NCI-H2029 treated with DMSO at 0.1 percent for 48 hours (cell line): ENCODE measurements at places on chromosomes 1 and 21.
A peak's percentile ranks its signal among the peaks of the same experiment; 100 is the strongest.

- DNase-seq: no peak
Measured at GRCh38 chr1:153253693-153254092, 5.8 kb upstream of the LORICRIN start.

DNA sequence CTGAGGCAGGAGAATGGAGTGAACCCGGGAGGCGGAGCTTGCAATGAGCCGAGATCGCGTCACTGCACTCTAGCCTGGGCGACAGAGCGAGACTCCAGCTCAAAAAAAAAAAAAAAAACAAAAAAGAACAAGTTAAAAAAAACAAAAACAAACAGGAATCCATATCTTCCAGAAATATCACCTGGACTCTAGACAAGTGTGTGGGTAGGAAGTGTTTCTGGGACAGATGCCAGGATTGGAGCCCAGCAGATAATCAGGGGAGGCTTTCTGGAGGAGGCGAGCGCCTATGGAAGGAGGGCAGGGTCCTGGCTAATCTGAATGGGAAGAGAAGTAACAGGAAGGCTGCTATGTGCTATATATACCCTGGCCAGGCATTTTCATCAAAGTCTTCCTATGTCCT lies 43.6 kb upstream of the SYNC start:
- DNase-seq: peak; percentile 67

GRCh38 chr1:183612407-183612806 lies 22.1 kb upstream of the NCF2 start:
- DNase-seq: no peak

DNA sequence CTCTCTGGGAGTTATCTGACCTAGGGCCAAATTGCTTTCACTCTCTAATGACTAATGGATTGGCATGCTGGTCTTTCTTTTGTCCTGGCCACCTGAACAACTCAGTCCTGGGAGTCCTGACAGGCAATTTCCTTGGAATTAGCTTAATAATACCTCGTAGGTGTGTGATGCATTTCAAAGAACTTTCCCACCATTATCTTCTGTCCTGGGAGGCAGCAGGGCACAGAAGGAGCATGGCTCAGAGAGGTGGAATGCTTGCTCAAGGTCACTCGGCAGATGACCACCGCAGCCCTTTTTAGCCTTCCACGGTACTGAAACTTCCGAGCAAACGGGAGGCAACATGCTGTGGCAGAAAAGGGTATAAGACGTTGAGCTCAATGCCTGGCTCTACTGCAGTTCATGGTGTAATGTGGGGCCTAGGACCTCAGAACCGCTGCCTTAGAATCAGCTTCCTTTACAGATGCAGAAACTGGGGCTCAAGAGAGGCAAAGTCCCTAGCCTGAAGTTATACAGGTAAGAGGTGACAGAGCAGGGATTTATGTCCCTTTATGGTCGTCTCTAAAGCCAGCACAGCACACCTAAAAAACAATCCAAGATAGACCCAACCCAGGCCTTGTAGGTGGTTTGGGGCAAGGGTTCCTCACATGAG lies 3.2 kb downstream of the ID3 start:
- peak; percentile 71 for DNase-seq

DNA sequence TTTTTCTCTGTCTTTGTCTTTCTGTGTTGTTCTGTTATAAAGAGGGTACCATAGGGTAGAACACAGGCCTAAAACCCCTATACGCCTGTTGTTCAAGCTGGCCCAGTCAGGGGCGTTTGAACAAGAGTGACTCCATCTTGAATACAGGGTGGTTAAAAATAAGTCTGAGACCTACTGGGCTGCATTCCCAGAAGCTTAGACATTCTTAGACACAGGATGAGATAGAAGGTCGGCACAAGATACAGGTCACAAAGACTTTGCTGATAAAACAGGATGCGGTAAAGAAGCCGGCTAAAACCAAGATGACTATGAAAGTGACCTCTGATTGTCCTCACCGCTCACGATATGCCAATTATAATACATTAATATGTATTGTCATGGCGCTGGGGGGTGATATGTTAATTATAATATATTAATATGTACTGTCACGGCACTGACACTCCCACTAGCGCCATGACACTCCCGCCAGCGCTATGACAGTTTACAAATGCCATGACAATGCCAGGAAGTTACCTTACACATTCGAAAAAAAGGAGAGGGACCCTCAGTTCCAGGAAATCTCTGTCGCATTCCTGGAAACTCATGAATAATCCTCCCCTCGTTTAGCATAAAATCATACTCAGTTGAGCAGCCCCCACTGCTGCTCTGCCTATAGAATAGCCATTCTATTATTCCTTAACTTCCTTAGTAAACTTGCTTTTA lies 58.5 kb upstream of the KLHDC7A start:
- DNase-seq: no peak

DNA sequence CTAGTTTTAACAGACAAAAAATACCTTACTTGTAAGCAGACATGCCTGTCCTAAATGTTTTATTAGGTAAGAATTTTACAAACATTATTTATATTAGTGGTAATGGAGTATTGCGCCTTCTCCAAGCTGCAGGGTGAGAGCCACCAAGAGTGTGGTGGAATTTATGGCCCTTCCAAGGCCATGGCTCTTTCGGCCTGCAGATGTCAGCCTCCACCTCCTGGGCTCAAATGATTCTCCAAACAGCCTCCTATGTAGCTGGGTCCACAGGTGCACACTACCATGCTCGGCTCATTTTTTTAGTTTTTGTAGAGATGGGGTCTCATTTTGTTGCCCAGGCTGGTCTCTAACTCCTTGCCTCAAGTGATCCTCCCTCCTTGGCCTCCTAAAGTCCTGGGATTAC lies 56.3 kb downstream of the ITGB3BP start:
- no peak for DNase-seq

GRCh38 chr1:197342669-197343068 lies 74.6 kb downstream of the CRB1 start:
- no peak for DNase-seq

GRCh38 chr1:17101261-17101660 lies 18.0 kb downstream of the PADI2 start:
- no peak for DNase-seq

DNA sequence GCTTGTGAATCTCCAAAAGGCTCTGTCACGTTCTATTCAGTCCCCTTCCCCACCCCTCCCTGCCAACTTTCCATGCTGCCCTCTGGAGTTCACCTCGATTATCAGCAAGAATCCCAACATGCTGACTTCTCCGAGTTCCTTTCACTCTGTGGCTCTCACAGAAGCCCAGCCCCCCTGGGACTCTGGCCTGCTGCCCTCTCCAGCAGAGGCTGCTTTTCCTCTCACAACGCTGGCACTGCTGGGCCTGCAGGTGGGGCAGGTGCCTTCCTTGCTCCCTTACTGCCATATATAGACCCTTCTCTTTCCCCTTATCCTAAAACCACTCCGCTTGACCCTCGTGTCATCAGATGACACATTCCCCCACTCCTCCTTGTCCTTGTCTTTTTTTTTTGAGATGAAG lies 10.2 kb upstream of the RNF186 start:
- no peak for DNase-seq

GRCh38 chr1:88867743-88868521 lies 23.4 kb downstream of the GTF2B start:
- no peak for DNase-seq

DNA sequence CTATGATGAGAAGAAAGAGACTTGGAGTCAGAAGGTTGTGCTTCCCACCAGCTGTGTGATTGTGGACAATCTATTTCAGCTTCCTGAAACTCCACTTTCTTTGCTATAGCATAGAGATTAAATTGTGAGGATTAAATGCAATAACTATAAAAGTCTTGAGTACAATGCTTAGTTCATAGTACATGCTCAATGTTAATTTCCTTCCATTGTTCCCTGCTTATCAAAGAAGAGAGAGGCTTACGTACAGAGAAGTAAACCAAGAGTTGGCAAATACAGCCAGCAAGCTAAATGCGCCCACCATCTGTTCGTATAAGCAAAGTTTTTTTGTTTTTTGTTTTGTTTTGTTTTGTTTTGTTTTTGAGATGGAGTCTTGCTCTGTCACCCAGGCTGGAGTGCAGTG lies 317.9 kb upstream of the NFIA start:
- DNase-seq: no peak

GRCh38 chr1:36872858-36873257 lies 161.5 kb downstream of the GRIK3 start:
- no peak for DNase-seq

GRCh38 chr1:67824766-67825165 lies 8.5 kb downstream of the GNG12 start:
- peak; percentile 67 for DNase-seq

DNA sequence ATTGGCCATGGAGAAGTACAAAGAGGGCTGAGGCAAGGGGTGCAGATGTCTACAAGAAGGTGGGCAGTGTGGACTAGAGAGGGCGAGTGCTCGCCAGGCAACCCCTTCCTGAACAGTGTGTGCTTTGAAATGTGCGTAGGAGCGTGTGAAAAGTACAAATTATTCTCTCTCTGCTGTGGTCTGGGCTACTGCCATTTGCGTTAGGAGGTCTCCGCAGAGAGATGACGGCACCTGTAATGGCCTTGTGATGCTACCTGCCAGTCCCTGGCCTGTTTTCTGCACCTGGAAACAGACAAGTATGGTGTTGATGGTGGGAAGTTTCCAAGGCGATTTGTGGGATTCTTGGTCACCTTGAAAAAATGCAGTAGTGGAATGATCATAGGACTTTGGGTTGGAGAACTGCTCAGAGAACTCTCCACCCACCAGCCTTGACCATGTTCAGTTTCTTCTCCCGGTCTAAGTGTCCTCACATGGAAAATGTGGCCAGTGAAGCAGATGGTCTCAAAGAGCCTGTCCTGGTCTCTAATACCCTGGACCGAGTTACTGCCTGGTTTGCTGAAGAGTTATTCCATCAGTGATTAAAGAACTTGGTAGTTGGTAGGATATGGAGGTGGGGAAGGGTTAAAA lies 74.5 kb downstream of the MRPS6 start:
- no peak for DNase-seq

GRCh38 chr1:167110586-167110985 lies 16.7 kb downstream of the STYXL2 start:
- no peak for DNase-seq

DNA sequence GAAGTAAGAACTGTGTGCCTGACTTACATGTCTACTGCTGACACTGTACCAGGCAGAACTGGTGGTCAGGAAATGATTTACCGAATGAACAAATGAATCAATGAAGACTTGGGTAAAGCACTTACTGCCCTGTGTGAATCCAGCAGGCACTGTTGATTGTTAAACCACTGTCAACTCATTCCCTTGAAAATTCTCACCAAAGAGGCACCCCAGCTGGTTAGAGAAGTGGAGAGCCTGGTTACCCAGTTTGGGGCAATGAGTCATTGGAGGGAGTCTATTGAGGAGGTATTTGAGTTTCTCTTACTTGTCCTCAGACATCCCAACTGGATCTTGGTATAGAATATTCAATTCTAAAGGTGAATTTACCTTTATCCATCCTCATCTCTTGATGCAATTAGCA lies 34.2 kb downstream of the JUN start:
- no peak for DNase-seq

DNA sequence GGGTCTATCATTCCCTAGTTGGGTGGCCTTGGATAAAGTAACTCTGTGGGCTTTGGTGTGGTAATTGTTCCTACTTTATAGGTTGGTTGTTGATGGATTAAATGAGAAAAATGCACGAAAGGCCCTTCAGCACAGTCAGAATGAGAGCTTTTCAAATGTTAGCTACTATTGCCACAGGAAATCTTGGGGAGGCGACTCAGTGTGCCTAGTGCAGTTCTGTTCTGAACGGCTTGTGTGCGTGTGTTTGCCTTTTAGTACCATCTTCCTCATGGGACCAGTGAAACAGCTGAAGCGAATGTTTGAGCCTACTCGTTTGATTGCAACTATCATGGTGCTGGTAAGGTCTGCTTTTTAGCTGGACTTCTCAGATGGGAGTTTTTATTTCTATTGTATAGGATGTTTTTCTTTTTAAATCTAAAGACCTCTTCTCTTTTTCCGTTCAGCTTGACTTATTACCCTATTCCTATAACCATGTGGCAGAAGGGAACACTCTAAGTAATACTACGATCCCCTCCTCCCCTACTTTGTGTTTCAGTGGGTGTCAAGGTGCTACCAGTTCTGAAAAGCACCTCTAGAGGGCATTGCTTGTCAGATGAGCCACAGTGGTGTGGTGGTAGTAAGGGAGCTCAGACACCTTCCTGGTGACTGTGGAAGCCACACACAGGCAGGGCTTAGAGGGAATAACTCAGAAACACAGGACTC lies 9.2 kb downstream of the SFT2D2 start:
- no peak for DNase-seq

DNA sequence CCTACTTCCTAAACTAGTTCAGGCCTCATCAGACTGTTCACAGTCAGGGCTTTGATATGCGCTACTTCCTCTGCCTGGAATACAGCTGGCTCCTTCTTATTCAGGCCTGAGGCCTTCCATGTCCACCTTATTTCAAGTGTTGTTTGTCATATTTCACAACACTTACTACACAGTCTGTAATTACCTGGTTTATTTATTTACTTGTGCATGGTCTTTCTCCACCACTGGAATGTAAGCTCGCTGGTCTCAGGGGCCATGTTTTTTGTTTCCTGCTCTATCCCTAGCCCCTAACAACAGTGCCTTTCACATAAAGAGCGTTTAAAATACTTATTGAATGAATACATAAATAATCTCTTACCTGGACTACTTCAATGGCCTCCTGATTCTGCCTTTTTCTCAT lies 4.6 kb upstream of the SRSF4 start:
- no peak for DNase-seq

DNA sequence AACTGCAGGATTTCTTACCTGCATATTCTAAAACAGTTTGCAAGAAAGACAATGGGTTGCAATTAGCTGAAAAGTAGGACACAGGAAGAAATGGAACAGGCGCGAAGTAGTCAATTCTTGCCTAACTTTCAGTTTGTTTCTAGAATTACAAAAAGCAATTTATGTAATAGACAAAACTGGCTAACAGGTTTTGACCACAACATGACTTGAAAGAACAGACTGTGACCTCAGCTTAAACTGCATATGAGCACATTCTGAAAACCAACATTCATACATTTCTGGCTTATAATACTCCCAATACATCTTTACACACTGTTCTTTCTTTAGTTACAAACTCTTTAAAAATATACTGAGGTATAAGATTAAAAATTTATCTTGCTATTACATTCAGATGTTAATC lies 405.9 kb upstream of the B3GALT2 start:
- DNase-seq: no peak

- DNase-seq: no peak
Measured at GRCh38 chr1:155942578-155943141, 1.2 kb downstream of the RXFP4 start.

GRCh38 chr1:245463392-245464165 lies 308.8 kb downstream of the KIF26B start:
- DNase-seq: no peak

- no peak for DNase-seq
Measured at GRCh38 chr21:35265170-35265877, 216.2 kb upstream of the RUNX1 start.

GRCh38 chr1:232334811-232335210 lies 295.1 kb downstream of the SIPA1L2 start:
- peak; percentile 39 for DNase-seq

DNA sequence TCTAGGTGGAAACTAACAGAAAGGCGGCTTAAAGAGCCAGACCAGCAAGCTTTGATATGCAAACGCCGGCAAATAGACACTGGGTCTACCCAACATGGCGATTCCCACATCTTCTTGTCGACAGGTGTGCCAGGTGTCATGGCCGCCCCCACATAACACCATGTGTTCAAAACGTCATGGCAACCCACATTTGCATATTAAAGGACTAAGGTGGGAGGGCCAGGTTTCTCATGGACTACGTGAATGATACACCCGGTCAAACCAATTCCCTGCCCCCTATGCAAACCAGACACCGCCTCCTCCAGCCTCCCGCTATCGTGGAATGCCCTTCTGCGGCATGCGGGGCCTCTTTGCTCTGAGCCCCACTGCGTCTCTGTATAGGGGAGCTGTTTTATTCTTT lies 41.3 kb downstream of the ICOSLG start:
- no peak for DNase-seq
